ENCODE measurements at places on chromosomes 5 and 9.

GRCh38 chr9:18776836-18777820 lies 255.9 kb downstream of the SAXO1 start:
- DNase-seq: no peak

DNA sequence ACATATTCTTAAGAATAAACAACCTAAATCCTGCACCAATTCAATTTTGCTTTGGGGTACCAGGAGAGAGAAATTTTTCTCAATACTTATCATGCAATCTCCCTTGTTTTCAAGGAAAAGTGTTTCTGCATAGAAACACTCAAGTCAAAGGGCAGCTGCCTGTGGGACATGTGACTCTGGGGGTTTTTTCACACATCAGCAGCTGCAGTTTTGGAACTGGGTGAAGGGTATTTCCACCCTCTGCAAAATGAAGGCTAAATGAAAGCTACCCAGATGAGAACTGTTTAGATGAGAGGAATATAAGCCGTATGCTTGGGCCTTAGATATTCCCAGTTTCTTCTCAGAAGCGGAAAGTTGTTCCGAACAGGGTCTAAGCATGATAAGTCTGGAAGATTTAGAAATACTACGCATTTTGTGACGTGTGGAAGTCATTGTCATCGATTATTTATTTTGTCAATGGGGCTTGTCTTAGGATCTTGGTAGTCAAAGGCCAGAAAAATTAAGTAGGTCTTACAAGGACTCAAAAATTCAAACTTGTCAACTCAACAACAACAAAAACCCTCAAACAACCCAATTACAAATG lies 64.3 kb upstream of the BOD1 start:
- no peak for DNase-seq

- DNase-seq: no peak
Measured at GRCh38 chr5:1356873-1357787, 12.2 kb upstream of the CLPTM1L start.

- no peak for DNase-seq
Measured at GRCh38 chr9:122360891-122361290, 9.9 kb upstream of the PTGS1 start.

DNA sequence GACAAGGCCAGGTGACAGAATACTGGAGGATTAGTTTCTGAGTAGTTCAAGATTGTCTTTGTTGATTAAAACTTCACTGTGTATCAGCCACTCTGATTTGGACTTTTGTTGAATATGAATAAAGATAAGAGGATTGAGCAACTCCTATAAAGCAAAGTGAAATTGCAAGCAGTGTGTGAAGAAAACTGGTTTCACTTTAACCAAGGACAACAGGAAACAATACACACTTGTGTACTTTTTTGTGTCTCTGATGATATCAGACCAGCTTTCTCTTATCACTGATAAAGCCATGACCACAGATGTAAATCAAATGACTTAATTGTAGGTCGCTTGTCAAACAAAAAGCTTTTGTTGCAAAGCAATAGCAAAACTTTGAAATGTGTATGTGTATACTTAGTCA lies 268.6 kb downstream of the FER start:
- no peak for DNase-seq

DNA sequence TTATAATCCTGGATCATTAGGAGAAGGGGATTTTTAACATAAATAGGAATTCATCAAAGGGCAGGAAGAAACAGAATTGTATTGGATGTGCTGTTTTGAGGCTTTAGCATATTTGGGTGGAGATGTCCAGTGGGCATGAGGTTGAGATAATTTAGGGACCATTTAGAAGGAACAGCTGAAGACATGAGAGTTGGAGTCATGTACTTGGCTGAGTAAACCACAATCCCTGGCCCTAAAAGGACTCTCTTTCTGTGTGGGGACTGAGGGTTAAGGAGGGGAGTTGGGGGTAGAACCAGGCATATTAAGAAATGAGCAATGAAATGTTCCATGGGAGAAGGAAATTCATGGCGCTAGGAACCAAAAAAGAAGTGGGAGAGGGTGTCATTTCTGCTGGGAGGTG lies 61.5 kb downstream of the DCP2 start:
- DNase-seq: no peak

DNA sequence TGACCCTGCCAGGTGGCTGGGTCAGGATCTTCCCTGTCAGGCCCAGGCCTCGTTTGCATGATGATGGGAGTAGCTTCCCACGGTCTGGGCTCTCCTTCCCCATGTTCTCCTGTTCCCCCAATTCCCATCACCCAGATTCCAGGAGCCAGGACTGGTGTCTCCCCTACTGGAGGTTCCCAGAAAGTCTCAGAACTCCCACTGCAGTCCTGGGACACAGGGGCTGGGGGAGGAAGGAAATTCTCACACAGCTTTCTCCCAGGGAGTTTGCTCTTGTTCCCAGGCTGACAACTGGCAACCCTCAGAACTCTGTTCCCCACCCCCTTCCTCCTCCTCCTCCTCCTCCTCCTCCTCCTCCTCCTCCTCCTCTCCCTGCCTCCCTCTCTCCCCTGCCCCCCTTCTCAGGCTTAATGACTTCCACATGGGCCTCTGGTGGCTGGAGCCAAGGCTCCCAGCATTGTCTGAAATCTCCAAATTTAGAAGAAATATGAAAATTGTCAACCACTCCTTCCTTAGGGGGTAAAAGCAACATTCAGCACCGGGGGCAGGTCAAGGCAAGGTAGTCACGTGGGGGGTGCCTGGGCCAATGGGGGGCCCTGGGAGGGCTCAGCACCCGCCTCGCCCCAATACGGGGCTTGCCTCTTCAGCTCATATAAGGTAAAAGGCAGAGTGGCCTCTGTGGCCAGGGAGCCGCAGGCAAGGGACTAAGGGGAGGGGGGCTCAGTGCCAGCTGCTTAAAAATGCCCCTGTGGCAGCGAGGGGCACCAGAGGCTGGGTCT lies 27.3 kb upstream of the IL17B start:
- no peak for DNase-seq

DNA sequence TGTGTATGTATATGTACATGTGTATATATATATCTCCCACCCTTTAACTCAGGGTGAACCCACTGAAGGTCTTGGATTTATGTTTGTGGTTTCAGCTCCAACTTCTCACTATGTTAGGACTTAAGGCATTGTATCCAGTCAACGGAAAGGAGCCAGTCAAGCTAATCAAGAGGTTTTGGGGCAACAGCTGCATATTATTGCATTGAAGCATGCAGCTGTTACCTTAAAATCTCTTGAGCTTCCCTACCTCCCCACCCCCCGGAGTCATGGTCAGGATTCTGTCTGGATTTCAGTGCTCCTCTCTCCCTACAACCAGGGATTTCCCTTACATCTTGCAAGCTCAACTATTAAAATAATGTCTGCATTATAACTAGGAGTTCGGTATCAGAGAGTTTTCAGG lies 399.5 kb downstream of the SPOCK1 start:
- no peak for DNase-seq

DNA sequence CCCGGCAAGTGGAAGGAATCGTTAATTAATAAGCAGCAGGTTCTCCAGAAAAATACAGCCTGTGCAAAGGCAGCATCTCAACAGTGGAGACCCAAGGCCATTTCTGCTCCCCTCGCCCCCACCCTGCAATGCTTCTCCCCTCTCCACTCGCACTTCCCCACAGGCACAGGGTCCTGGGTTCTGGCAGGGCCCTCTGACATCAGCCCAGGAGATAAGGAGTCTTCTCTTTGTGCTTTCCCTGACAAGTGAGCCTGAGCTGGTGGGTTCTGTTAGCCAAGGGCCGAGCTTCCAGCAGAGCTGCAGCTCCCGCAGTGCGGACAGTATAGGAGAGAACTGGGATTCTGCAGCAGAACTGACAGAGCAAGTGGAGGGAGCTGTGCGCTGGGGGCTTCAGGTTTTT lies 257.5 kb downstream of the NSG2 start:
- no peak for DNase-seq

- DNase-seq: no peak
Measured at GRCh38 chr5:180807654-180808414, 5.2 kb upstream of the MGAT1 start.

DNA sequence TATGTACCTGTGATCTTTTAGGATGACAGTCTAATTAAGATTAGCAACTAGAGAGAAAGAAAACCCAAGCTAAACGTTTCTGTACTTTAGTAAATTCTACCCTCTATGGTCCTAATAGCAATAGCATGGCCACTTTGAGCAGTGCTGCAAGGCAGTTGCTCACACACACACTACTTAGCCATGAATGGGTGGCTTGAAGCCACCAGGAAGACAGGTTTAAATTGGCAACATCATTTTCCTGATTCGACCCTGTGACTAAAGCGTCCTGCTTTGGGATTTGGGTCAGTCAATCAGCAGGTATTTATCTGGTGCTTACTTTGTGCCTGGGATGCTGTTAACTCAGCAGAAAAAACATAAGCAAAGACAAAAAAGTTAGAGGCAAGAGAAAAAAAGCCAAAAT lies 150.6 kb downstream of the ARRDC3 start:
- no peak for DNase-seq

DNA sequence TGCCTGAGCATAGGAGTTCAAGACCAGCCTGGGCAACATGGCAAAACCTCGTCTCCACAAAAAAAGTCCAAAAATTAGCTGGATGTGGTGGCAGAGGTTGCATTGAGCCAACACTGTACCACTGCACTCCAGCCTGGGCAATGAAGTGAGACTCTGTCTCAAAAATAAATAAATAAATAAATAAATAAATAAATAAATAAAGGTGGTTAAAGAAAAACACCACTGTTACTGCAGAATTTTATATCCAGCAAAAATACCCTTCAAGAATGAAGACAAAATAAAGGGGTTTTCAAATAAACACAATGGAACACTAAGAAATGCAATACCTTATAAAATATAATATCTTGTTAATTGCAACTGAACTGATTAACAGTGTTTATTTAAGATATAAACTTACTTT lies 150.2 kb upstream of the TBCA start:
- no peak for DNase-seq

DNA sequence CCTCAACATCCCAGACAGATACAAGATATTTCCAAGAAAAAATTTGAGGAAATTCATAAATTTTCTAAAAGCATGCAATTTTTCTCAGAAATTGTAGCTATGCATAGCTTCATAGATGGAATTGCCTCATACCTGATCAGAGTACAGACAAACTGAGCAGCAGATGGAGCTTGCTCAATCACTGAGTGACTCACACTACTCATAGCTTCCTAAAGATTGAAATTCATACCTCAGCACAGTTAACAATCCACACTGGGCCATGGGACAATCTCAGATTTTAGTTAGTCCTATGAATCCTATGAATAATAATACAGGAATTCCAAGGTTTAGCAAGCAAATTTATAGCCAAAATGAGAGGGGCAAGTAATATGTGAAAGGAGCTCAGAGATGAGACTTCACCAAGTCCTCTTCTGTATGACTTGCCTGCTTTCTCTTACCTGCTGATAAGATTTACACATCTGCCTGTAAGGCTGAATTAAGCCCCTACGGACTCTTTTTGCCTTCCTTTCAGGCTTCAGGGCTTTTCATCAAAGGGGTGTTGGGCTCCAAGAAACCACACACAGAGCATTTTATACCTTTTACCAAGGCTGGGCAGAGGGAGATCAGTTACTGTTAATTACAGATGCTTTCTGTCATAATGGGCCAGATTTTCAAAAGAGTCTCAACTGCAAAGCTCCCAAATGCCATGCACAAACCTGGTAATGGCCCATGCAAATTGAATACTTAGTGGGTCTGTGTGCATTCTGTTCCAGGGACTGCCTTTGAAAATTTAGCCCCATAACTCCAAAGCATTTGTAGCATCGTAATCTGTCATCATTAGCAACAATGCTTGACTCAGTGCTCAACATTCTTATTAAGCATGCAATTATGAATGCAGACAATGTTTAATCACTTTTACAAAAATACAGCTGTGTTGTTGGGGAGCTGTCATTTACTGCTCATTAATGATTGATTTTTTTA lies 439.3 kb downstream of the DTWD2 start:
- no peak for DNase-seq

- no peak for DNase-seq
Measured at GRCh38 chr5:138528744-138529469, 14.1 kb downstream of the ETF1 start.

DNA sequence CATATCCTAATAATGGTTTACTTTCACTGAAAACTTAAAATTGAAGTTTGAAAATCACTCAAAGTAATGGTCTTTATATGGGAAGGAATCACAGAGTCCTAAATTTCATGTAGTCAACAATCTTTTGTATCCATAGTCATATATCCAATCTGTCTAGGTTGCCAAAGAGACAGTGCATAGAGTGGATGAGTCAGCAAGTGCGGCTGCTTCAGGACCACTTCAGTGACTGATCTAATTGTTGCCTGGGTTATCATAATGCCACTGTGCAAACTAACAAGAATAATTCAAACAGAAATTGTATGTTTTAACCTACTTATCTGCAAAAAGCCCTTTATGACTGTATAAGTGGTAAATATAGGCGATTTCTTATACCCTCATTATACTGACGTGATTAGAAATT lies 211.3 kb upstream of the PRR16 start:
- DNase-seq: no peak

- no peak for DNase-seq
Measured at GRCh38 chr5:1062761-1063568, 48.9 kb downstream of the SLC12A7 start.

- no peak for DNase-seq
Measured at GRCh38 chr9:137228968-137229896, 1.5 kb upstream of the SLC34A3 start.

GRCh38 chr5:44568519-44568918 lies 179.3 kb upstream of the FGF10 start:
- no peak for DNase-seq

- no peak for DNase-seq
Measured at GRCh38 chr5:171882118-171882517, 96.5 kb downstream of the SMIM23 start.
